ENCODE measurements at places on chromosomes 2 and 18. TPM values are rescaled to one million over a fixed set of nuclear protein-coding genes. Genes with fewer than 3 reads are reported as not detected.

The NLRC4 gene
- total RNA-seq: 0.11 TPM

The L3MBTL4 gene
- not detected for total RNA-seq

The DUSP19 gene
- 1.0 TPM for total RNA-seq

The LRRC30 gene
- total RNA-seq: not detected

Measured in A549 treated with dexamethasone at 1 μM for 4 hours (cell line).